ENCODE measurements at places on chromosomes 7 and 10. TPM values are rescaled to one million over a fixed set of nuclear protein-coding genes. Genes with fewer than 3 reads are reported as not detected.

RPS24 gene
- total RNA-seq = 2,834 TPM

ZWINT gene
- 14.7 TPM for total RNA-seq

TCF7L2 gene
- 14.4 TPM for total RNA-seq

SPDYE9 gene
- not detected for total RNA-seq

ACSM6 gene
- not detected for total RNA-seq

OR13A1 gene
- not detected for total RNA-seq

EGR2 gene
- 0.86 TPM for total RNA-seq

All from articular chondrocyte of knee joint (primary cell).